HFF-Myc (cell line): ENCODE measurements at places on chromosomes 12 and 14.

GRCh38 chr12:7961395-7962178 lies 25.6 kb upstream of the SLC2A3 start:
- DNase-seq = no peak

GRCh38 chr12:75170640-75171185 lies 38.9 kb downstream of the KCNC2 start:
- no peak for DNase-seq

GRCh38 chr12:3757261-3757660 lies 4.4 kb upstream of the CRACR2A start:
- no peak for DNase-seq

GRCh38 chr12:103877934-103878510 lies 37.0 kb upstream of the NT5DC3 start:
- peak; percentile 60 for DNase-seq

DNA sequence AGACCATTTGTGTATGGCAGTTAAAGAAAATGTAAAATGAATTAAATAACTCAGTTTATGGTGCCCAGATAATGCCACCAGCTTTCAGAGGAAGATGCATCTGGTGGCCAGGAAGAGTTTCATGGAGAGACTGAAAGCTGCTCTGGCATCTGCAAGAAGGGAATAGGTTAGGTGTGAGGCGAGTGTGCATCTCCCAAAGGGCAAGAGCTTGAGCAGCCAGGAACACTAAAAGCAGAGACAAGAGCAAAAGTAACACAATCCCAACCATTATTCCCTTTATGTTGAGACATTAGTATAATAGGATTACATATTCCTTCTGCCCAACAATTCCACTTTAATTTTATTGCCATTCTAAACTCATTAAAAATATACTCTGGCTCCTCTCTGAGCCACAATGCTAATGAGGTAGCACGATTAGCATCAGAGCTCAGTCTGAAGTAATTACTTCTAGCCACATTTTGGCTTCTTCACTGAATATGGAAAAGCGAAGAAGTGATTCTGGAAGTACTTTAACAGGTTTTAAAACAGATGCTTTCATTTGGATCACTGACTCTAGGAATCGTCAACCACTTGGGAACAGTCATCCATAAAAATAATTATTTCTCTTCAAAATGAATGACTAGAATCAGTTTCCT lies 309.4 kb upstream of the TMTC1 start:
- DNase-seq = no peak

- DNase-seq = no peak
Measured at GRCh38 chr12:41998436-41998835, 146.2 kb downstream of the GXYLT1 start.

- no peak for DNase-seq
Measured at GRCh38 chr12:104748790-104749189, 209.3 kb downstream of the SLC41A2 start.

- no peak for DNase-seq
Measured at GRCh38 chr14:100159094-100159864, at the start of gene DEGS2. DEGS2 (minus strand) TSS chr14:100159645; CDS start chr14:100159587, 58 bp downstream.

DNA sequence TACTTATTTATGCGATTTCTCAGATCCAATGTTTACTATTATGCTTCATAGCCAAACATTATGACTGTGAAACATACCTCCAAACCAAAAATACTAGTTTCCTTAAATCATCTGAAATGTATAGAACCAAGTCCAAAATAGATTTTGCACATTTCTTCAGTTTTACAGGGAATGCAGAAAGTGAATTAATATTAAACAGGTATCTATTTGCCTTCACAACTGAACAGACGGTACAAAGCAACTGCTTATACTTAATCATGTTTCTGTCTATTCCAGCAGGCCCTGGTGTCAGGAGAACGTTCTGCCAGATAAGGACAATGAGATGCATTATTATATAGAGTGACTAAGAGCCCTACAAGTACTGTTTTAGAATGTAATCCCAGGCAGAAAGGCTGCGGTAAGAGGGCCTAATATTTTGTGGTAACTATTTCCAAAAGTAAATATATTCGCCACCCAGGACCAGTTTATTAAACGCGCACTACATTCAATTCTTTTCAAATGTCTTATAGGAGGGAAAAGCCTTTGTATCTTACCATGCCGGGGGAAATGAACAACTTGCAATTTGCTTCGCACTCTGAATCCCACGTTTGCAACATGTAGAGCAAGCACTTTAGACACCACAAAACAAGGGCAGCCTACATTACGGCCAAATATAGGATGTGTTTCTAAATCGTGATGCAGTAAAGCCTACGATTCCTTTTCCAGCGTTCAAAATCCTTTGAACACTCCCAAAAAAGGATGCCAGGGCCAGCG lies 1.5 kb downstream of the CORO1C start:
- DNase-seq = no peak

DNA sequence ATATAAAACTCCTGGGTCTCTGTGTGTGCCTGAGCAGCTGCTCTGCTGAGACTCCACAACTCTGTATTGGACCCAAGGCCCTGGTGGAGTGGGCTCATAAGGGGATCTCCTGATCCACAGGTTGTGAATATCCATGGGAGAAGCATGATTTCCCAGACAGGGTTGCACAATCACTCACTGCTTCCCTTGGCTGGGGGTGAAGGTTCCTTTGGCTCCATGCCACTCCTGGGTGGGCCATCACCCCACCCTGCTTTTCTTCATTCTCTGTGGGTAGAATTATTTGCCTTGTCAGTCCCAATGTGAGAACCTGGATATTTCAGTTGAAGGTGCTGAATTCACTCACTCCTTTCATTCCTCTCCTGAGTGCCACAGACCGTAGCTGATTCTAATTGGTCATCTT lies 205.2 kb upstream of the TMEM260 start:
- DNase-seq = no peak

- no peak for DNase-seq
Measured at GRCh38 chr14:80926397-80927082, 15.0 kb downstream of the CEP128 start.

GRCh38 chr12:110931315-110931728 lies 10.9 kb upstream of the MYL2 start:
- DNase-seq = no peak

DNA sequence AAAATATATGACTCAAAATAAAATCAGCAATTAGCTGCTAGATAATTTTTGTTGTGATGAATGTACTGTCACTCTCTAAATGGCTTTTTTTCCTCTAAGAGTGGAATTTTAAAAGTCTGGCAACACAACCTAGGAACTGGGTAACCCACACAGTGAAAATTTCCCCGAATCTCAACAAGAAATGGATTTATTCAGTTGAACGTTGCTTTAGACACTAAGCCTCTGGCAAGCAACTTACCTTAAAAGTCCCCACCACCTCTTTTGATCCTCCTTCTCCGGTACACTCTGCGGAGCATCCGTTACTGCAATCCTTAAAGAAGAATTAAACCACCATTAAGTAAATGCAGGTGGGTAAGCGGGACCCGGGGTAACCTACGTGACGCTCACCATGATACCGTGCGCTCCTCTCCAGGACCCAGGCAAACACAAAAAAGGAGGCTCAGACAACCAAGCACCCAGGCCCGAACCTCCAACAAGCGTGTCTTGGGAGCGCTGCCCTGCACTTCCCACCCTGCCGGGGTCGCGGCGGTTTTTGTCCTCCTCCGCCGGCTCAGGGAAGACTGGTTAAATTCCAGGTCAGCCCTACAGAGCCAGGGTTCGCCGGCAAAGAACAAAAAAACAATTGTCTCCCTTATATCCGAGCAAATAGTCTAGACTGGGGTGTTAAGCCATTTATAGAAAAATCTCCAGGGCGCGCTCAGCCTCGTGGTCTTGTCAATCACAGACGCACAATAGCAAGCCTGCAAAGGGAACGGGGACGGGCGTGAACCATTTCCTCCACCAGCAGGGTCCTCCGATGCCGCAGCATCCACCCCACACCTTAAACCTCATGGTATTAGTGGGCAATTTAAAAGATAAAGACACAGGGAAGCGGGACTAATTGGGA lies 47.1 kb downstream of the BCAT1 start:
- no peak for DNase-seq

GRCh38 chr12:1670358-1671268 lies 20.3 kb upstream of the ADIPOR2 start:
- no peak for DNase-seq

DNA sequence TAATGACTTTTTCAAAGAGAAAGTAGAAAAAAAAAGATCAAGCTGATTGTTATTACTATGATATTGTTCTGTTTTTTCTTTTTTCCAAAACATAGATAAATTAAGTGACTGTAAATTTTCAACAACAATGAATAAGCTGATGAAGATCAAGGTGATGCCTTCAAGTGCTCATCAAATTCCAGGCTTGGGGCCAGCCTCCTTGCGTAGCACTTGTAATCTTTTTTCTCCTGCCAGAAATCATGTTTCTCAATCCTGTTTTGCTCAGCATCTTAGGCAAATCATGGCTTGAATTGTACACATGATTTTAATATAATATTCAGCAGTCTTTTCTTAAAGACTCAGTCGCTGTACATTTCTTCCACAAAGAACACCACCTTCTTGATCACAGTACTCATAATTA lies 333.2 kb downstream of the NPAS3 start:
- DNase-seq = no peak

DNA sequence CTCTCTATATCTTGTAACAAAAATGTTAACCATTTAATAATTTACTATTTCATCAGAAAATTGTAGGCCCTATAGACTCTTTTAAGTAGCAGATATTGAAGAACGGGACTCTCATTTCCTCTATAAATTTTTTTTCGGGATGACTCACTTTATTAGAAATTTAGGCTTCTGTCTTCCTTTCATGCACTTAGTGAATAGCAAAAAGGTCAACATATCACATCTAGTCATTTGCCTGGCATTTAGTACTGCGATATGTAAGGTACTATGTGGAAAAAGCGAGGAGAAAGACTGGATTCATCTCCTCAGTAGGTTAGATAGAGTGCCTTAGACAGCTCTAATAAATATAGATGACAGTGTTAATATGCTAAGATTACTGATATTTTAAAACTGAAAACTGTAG lies 166.3 kb upstream of the PTPRQ start:
- DNase-seq = no peak
